ENCODE measurements at places on chromosomes 5 and 9.

DNA sequence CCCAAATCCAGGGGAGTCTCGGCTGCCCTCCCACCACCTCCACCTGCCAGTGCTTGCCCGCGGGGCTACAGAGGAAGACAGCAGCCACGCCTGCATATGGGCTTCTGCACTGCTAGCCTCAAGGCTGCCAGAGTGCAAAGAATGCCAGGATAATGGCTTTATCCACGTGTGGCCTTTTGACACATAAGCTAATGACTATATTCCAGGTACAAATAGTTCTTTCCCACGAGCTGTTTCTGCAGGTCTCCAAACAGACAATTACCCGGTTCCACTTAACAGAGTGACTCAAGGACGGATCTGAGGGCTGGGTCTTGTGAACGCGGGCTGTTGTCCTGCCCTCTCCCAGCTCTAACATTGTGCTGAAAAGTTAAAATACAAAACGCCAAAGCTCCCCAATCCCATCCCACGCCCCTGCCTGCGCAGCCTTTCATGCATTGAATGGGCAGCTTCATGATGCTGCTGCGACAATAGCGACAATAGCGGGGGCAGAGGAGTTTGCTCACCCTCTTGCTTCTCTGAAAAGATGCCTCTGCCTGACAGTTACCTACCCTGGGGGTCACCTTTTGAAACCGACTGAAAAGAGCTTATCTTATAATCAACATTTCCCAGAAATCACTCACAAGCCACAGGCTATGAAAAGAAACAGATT lies 39.1 kb upstream of the MSH3 start:
- DNase-seq, result no peak

DNA sequence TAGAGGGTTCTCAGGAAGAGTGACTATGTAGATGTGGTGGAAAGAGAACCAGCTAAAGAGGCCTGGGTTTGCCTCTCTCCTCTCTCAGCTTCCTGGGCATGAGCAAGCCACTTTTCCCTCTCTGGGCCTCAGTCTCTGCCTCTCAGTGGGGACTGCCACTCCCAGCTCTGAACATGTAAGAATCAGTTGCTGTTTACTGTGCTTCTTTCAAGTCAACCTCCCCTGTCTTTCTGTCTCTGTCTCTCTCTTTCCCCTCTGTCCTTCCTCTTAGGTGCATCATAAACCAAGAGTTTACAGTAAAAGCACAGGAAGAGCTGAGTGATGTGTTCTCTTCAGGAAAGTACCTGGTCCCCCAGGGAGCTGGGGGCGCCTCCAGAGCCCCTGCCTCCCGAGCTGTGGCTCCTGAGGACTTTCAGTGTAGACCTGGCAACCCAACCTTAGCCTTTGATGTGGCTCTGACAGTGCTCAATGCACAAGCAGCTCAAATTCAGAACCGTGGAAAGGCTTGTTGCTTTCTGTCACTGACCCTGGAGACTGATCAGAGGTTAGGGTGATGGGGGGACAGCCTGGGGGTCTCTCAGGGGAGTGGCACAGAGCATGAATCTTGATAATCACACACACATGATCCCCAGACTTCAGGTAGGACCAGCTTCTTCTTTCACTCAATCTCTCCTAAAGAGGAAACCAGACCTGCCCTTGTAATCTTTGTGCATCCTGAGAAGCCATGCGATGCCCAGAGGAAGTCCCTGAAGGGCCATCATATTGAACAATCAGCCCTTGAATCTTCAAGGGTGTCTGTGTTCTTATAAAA lies 59.4 kb upstream of the TNFSF8 start:
- DNase-seq, result no peak

DNA sequence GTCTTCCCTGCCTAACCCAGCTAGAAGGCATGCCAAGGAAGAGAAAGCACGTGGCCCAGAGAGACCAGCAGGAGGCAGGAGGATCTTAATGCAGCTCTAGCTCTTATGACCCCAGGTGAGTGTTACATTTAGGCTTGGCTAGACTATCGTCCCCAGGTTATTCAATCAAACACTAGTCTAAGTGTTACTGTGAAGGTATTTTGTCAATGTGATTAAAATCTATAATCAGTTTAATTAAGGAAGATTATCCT lies 483.7 kb downstream of the BNC2 start:
- DNase-seq, result no peak

DNA sequence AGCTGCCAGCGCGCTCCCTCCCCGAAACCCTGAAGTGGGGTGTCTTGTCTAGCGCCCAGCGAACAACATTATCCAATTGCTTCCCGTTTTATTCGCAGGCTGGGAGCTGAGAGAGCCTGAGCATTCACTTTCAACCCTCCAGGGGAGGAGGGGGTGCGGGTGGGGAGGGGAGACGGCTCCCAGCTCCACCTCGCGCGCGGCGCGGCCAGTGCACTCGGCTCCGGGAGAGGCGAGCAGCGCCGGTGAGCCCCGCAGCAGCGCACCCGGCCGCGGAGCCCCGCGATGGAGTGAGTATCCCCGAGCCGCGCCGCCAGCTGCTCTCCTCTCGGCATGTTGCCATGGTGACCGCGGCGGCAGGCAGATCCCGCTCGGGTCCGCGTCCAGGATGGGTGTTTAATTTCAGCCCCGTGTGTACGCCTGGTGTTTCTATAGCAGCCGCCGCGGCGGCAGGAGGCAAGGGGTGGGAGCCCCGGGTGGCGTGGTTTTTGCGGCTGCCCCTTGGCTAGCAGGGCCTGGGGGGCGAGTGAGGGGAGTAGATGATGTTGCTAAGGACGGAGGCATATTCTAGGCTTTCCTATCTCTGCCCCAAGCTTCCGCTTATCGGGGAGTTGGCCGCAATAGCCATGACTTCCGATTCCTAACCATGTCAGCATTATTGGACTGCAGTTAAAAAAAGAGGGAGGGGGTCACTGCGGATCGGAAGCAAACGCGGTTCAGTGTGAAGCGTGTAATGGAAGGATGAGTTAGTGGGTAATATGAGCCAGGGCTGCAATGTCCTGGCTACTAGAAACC lies 139.2 kb upstream of the PALM2AKAP2 start:
- DNase-seq, result peak; percentile 8

DNA sequence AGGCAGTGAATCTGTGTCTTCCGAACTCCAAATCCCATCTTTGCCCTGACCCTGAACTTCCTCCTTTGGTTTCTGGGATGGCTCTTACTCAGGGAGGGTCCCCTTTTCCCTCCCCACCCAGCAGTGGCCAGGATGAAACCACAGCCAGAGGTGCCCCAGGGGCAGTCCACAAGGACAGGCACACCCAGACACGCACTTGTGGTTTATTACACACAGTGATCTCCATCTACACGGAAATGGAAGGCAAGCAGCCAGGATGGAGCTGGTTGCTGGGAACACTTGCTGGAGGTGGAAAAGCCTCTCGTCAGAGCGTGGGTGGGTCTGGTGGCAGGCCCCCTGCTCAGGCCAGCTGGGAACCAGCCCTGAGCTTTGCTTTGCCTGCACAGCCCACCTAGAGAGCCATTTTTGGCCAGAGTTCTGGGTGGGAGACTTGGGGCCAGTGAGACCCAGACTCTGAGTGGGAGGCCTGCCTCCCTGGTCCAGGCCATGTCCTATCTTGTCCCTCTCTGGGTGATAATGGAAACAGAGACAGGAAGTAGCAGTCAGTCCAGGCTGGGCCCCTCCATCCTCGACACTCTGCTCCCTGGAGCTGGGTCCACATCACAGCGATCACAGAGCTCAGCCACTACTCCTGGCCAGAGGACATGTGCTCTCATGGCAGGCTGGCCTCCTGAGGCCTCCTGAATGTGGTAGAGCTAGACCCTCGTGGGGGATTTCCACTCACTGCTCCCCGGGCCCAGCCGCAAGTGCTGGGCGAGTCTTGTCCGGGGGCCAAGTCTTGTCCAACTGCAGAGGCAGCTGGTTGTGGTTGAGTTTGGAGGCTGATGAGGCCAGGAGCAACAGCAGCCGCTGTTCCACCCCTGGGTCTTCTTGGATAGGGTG lies 5.1 kb upstream of the PHYKPL start:
- no peak for DNase-seq

GRCh38 chr9:35923927-35924763 lies 14.9 kb downstream of the SPAAR start:
- DNase-seq, result peak; percentile 64

- DNase-seq, result no peak
Measured at GRCh38 chr9:112142420-112142819, 32.7 kb downstream of the SUSD1 start.

DNA sequence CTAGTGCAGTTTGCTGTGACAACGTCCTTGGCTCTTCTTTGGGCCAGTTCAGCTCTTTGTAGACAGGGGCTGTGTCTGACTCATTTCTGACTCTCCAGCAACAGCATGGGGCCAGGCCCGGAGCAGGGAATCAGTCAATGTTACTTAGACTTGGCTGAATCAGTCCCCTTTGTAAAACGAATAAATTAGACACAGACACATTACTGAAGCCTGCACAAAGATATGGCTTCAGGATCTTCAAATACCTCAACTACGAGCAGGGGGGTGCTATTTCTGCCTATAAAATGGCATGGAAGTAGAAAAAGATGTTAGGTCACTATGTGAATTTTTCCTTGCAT lies 204.7 kb downstream of the TTLL11 start:
- DNase-seq, result no peak

DNA sequence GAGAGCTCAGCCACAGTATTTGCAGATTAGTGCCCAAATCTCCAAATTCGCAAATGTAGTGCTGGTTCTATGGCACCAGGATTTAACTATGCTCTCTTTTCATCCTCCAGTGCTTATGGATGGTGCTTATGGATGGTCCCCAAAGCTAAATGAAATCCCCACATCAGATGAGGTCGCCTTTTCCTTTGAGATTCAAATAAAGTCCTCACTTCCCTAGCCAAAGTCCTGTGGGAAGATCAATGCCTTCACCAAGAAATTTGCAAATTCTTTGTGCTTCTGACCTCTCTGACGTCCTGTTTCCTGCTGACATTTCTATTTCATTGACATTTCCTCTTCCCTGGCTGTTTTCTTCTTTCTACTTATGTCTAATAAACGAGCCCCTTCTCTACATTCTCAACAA lies 1077.0 kb upstream of the C9orf72 start:
- no peak for DNase-seq

GRCh38 chr5:9498541-9499497 lies 47.1 kb downstream of the SEMA5A start:
- DNase-seq, result peak; percentile 61

GRCh38 chr9:98108531-98109031 lies 10.4 kb downstream of the TRIM14 start:
- DNase-seq, result no peak

DNA sequence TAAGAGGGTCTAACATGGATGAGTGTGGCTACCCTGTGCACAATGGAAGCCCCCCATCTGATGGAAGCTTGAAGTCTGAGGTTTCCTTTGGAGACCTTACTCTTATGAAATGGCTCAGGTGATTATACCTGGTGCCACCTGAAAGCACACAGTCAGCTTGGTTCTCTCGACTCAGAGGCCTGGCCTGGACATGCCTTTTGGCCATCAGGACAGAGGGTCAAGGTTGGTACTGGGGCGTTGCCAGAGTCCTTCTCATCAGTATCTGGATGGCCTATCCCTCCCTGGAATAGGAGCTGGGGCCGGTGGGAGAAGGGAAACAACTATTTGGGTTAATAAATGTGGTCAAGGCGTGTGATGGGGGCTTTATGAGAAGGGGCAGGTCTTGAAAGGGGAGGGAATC lies 48.9 kb downstream of the COL27A1 start:
- no peak for DNase-seq

- no peak for DNase-seq
Measured at GRCh38 chr9:84921175-84921574, 251.6 kb downstream of the NTRK2 start.

DNA sequence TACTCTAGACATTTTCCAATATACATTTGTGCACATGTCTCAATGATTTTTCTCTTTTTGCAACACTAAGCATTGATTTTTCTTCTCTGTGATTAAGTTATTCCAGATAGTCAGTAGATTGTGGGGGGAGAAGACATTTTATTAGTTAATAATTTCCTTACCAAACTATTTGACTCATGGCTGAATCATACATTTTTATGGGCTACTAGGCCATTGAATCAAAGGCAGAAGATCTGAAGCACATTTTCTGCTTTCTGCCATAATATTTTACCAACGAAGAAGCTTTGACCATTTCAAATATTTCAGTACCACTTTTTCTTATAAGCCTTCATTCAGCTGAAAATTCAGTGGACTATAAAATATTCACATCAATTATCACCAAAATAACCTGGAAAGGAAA lies 175.6 kb downstream of the IRX2 start:
- DNase-seq, result no peak

DNA sequence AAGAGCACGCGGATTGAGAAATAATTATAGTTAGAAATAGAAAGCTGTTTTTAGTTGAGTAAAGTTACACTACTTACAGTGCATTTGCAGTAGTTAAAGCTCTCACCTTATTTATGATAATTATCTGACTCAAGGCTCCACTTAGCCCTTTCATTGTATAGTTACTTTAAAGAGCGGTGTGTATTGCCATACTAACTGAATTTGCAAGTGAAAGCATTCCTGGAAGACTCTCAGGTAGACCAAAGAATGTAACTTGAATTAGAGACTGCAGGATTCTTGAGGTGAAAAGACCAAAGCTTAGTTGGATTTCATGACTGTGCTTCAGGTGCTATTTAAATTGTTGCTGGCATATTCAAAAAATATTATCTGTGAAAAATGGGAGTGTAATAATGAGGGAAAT lies 4.2 kb upstream of the RASA1 start:
- no peak for DNase-seq

- DNase-seq, result peak; percentile 98
Measured at GRCh38 chr5:42950456-42951292, 89.4 kb downstream of the ANXA2R start.

GRCh38 chr5:120678279-120678678 lies 214.2 kb downstream of the PRR16 start:
- no peak for DNase-seq

Measured in NCI-H460 (cell line).